ENCODE measurements at places on chromosomes 7 and 10. TPM values are rescaled to one million over a fixed set of nuclear protein-coding genes. Genes with fewer than 3 reads are reported as not detected.

Gene EPHA1
- total RNA-seq: not detected

Gene ELAPOR2
- total RNA-seq: 0.56 TPM

Gene EDRF1
- 53.5 TPM for total RNA-seq

Gene ASIC3
- total RNA-seq: 2.8 TPM

Gene H2BK1
- total RNA-seq: not detected

Gene ACSL5
- 111 TPM for total RNA-seq

Gene CHAT
- not detected for total RNA-seq

Gene NFE2L3
- total RNA-seq: 21.3 TPM

Gene PNLIPRP1
- not detected for total RNA-seq

Gene NCOA4
- 129 TPM for total RNA-seq

Measured in natural killer cell treated with Interleukin-12 subunit alpha and Interleukin-12 subunit beta and Interleukin-15 and Interleukin-18, amount 100 ng/mL, for 72 hours (primary cell).